SIG-M5 (cell line): ENCODE measurements at places on chromosomes 3 and 15.

DNA sequence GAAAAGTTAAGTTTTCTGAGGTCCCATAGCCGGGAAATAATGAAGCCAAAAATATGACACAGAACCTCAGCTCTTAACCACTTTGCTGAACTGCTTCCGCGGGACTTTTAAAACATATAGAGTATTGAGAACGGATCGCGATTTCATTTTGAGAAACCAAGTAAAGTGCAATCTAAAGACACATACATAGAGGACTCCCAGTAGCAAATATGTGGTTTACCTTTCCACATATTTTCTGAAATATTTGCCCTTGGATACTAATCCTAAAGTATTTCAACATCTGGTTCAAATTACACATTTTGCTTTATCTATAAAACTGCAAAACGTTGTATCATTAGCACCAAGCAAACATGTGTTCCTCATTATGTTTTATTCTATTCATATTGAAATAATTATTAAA is 776.5 kb downstream of the ROBO2 start:
- DNase-seq: no peak

- DNase-seq: no peak
These were observed 3.1 kb upstream of the CACNA1D start for GRCh38 chr3:53491276-53491675.

- DNase-seq: no peak
These were observed 57.6 kb upstream of the TNFSF10 start for GRCh38 chr3:172580680-172581401.

DNA sequence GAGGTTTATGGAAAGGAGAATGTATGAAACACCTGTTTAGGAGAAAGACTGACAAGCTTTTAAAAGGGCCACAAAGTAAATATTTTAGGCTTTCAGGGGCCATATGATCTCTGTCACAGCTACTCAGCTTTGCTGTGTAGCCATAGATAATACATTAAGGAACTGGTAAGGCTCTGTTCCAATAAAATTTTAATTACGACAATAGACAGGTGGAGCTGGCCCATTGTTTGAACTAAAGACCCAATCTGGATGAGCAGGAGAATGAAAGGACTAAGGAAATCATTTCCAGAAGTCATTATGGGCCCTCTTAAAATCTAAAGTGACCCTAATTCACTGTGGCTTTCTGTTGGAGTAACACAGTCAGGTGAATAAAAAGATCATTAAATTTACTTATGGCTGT is 48.5 kb upstream of the SLC12A8 start:
- DNase-seq: no peak

GRCh38 chr3:129266651-129267050 is 12.0 kb upstream of the HMCES start:
- no peak for DNase-seq

DNA sequence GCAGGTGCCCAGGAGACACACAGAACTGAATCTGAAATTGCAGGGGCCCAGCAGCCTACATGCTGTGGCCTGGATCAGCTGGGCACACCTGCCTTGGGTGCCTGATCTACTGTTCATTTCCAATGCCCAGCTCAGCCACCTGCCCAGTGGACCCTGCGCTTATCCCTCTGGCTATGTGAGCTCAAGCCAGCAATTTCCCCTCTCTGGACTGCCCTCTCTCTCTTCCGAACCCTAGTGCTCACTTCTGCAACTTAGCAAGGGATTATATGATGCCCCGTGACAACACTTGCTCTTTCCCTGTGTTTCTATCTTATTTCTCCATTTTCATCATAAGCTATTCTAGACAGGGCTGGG is 276.0 kb downstream of the UACA start:
- no peak for DNase-seq

DNA sequence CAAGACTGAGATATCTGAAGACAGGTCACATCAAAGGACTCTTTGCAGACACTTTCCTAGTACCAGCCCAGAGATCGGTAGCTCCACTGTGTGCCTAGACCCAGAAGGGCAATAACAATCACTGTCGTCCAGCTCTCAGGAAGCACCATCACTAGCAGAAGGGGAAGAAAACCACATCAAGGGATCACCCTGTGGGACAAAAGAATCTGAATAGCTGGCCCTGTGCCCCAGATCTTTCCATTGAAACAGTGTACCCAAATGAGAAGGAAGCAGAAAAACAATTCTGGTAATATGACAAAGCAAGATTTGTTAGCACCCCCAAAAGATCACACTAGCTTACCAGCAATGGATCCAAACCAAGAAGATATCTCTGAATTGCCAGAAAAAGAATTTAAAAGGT is 404.4 kb upstream of the NECTIN3 start:
- no peak for DNase-seq

DNA sequence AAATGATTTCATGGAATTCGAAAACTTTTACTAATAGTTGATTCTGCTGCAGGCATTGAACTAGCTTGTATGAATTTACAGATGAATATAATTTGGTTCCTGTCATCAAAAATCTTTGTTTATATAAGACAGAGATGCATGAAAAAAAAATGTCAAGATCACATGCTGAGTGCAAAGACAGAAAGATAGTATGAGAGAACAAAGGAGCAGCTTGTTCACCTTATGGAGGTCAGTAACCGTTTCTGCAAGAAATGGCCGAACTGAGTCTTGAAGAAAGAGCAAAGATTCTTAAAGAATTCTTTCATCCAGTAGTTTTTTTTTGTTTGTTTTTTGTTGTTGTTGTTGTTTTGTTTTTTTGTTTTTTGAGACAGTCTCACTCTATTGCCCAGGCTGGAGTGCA is 450.6 kb downstream of the TUSC7 start:
- no peak for DNase-seq

DNA sequence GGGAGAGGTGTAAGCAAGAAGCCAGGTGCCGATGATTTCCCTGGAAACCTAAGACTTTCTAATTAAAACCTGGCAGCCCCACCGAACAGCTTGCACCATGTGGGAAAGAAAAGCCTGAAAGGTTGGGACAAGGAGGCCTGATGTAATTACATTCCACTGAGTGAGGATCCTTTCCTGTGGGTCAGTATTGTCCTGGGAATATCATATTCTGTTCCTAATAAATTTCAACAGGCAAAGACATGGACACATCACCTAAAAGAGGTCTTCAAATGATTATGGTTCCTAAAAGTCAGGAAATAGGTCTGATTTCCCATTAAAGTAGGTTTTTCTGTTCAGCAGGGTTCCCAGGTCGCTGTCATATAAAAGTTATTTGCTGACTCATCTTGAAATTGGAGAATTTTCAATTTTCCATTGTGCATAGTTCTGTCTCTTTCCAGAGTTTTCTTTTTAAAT is 58.5 kb downstream of the DUT start:
- no peak for DNase-seq

GRCh38 chr3:129758306-129758705 is 135.2 kb downstream of the TMCC1 start:
- no peak for DNase-seq

DNA sequence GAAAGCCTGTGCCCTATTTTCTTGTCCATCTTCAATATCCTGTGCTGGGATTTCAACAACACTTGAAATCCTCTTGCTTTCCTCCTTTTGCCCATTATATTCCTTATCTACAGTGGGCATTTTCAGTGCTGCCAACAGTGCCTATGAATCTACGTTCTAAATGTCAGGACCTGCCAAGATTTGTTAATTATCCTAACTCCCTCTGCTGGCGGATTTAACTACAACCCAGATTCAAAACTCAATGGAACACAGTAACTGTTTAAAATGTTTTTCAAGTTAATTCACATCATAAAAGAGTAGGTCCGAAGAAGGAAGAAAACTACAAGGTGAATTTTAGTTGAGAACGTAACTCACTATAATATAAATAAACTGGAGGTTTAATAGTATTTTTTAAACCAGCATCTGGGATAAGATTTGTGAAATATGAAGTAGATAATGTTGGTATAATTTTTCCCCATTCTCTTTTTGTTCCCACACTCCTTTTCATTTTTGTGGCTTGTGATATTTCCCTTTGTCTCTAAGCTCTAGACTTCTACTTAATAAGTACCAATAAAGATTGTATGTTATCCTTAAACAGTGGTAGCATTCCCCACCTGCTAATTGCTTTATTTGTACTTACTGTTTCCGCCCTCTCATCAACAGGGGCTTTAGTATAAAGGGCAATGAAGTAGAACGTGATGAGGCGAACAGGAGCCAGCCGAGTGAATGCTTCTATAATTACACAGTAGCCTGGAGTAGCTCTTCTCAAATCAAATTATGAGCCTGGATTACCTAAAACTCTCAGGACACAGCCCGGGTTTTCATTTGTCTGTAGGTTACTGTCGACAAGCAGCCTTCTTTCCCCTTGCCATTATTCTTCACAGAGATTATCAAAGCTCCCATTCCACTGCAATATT is 302.5 kb upstream of the ATP11B start:
- DNase-seq: no peak

DNA sequence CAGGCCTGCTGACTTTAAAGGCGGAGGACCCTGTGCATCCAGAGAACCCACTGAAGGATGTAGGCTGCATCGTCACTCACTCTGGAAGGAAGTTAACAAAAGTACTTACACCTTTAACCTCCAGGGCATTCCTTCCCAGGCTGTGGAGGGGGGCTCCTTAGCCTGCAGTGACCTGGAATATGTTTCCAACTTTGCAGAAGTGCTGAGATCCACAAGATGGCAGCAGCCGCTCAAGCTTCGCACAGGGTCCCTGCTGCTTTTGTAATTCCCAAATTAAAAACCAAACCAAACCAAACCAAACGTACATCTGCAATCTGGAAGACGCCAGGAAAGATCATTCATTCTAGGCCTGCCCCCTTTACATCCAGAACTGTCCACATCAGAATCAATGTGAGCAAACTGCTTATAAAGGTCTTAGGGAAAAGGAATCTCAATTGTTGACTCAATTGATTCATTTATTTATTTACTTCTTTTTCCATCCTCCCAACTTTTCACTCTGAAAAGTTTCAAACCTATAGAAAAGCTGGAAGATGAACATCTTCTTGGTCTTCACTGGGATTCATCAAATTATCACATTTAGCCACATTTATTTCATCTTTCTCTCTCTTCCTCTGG is 70.5 kb upstream of the KLHL25 start:
- DNase-seq: no peak

DNA sequence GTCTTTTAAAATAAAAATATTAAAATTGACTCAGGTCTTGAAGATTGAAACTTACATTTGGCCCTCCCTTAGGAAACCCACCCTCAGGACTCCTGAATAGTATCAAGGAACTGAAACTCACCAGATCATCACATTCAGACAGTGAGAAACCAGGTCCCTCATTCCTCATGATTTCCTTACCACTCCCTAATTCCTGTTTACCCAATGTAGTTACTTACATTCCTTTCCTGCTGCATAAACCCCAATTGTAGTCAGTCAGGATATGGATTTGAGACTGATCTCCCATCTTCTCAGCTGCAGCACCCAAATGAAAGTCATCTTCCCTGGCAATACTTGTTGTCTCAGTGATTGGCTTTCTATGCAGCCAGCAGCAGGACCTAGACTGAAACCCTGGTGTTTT is 8.6 kb downstream of the ATP13A4 start:
- DNase-seq: no peak

DNA sequence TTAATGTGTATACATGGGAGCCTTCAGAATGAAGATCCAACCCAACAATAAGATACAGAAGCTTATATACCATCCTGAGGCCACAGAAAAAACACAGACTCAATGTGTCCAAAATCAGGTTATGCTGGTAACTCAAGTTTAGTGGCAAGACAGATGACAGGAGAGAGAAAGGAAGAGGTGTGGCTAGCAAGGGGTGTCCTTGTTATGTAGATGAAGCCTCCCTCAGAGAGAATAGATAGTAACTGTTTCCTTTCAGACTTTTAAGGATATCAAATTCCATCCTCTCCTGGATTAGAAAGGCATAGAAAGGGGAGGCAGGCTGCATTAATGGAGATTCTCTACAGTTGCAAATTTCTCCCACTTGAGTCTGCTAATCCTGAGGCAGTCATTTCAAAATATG is 447.4 kb downstream of the GABRB3 start:
- no peak for DNase-seq

GRCh38 chr3:149738876-149739275 is 13.4 kb downstream of the COMMD2 start:
- DNase-seq: no peak

DNA sequence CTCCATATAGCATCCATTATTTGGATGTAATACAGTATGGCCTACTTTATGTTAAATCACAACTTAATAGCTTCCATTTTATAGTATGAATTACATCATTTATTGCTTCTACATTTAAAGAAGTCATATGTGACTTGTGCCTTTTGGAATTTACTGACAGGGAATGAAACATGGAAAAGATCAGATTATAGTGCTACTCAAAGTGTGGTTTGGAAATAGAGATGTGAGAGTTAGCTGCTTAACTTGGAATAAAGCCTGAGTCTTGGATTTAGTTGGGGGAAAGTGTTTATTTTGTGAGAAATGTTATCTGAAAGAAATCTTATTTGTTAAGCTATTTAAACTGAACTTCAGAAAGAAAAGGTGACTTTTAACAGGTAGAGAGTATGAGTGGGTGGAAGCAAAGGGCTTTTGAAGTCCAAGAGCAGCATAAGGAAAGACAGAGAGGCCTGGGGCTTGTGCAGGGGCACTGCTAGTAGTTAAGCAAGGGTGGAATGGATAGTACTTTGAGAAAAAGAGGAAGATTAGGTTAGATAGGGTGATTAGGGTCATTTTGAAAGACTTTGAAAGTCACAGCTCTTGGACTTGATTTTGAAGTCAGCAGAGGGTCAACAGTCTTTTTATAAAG is 60.5 kb downstream of the SLMAP start:
- DNase-seq: no peak

DNA sequence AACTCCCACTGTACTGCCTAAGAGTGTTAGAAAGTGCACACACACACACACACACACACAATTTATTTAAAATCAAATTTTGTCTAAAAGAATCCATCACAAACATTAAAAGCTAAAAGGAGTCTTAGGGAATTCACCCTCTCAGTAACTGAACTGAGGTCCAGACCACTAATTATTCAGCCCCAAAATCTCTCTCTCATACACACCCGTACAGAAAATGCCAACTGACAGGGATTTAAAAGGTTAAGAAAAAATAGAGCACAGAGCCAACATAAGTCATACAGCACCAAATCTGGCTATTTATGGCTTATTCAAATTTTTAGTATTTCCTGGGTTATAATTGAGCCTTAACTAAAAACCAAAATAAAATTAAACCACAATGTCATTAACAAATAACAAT is 20.7 kb downstream of the GBE1 start:
- no peak for DNase-seq

DNA sequence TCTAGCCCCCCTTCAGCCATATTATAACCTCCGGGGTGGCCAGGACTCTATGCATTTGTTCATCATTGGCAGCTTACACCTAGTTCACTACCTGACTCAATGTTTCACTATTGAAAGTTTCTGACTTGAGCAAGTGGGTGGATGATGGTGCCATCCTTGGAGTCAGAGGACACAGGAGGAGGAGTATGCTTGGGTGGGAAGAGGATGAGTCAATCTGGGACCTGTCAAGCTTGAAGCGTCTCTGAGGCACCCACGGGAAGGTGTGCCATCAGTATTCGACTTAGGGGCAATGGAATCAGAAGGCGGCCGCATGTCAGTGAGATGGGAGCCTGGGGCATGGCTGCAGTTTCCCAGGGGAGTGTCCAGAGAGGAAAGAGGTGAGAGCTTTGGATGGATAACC is 133.3 kb downstream of the EPHB1 start:
- no peak for DNase-seq
